Gastroesophageal sphincter (tissue), 4 donors: ENCODE measurements at places on chromosomes 2 and 18. TPM values are rescaled to one million over a fixed set of nuclear protein-coding genes. Genes with fewer than 3 reads are reported as not detected.

MOGAT1 gene
- total RNA-seq, result not detected

RIT2 gene
- not detected for total RNA-seq

PIAS2 gene
- 27.5 TPM for total RNA-seq

FN1 gene
- 4,986 TPM for total RNA-seq

TMX3 gene
- total RNA-seq, result 43.3 TPM

OR6B2 gene
- total RNA-seq, result not detected

MARS2 gene
- total RNA-seq, result 6.7 TPM

PAIP2B gene
- 15.1 TPM for total RNA-seq

CYP1B1 gene
- 37.2 TPM for total RNA-seq

ORC4 gene
- 53.9 TPM for total RNA-seq

SOCS6 gene
- total RNA-seq, result 24.0 TPM

GPBAR1 gene
- total RNA-seq, result 0.31 TPM

SERPINB4 gene
- total RNA-seq, result 1.9 TPM

ASXL3 gene
- total RNA-seq, result 1.6 TPM

TFPI gene
- total RNA-seq, result 57.9 TPM

ARID5A gene
- 98.5 TPM for total RNA-seq

TMBIM1 gene
- total RNA-seq, result 245 TPM

EHD3 gene
- 3.8 TPM for total RNA-seq

POTEF gene
- total RNA-seq, result not detected

SPATA3 gene
- total RNA-seq, result not detected

EFHD1 gene
- 22.5 TPM for total RNA-seq

C18orf54 gene
- 1.5 TPM for total RNA-seq

MAP3K19 gene
- not detected for total RNA-seq
